ENCODE measurements at places on chromosomes 13 and 19.

DNA sequence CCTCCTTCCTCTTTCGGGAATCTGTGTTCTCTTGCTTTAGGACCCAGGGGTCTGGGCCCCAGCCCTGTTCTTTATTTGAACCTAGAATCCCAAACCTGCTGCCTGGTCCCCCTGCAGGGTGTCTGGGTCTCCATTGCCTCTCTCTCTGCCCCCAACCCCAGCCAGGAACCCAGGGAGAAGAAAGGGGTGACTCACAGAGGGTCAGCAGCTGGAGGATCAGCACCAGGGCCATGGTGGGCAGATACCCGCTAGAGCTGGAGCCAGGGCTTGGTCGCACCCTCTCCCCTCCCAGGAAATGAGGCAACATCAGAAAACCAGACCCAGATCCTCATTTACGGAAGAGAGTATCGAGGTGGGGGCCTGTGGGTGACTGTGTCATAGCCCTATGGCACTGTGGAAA, at the start of gene OSCAR:
Gene OSCAR, minus strand, starts transcription at position 243 of the 400 bp plus-strand sequence. Its CDS starts 11 bp downstream, at position 232.
- no peak for DNase-seq

DNA sequence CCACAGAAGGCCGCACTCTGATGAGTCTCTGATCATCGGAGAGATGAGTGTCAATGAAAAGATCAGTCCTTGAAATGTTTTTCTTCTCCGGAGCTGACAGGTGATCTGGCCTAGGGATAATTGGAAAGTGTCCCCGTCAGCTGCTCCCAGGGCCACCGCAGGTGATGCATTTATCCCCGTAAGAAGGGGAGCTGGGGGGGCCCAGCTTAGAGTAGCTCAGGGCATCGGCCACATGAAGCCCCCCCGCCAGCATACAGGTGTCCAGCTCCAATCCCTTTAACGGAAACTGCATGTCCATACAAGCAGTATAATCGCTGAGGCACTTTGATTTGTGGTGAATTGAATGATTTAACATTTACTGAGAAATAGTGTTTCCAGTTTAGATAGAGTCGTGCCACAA, 27.7 kb downstream of the ATP4B start:
- DNase-seq: no peak

DNA sequence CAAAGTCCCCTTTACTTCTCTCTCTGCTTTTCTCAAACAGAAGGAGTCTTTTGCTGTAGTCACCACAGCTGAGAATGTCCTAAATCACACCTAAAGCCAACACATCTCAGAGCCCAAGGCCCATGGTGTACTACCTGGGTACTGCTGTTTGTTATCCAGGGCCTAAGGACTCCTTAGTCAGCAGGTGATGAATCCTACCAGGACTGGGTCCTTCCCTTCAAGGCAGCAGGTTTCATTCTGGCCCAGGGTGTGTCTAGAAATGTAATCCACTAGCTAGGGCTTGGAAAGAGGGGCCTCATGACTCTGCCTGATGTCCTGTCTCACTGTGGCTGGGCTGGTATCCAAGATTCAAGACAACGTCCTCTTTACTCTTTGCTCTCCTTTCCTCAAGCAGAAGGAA, 36.2 kb upstream of the ENOX1 start:
- DNase-seq: no peak

GRCh38 chr13:101289764-101290163, 126.5 kb downstream of the NALCN start:
- no peak for DNase-seq

DNA sequence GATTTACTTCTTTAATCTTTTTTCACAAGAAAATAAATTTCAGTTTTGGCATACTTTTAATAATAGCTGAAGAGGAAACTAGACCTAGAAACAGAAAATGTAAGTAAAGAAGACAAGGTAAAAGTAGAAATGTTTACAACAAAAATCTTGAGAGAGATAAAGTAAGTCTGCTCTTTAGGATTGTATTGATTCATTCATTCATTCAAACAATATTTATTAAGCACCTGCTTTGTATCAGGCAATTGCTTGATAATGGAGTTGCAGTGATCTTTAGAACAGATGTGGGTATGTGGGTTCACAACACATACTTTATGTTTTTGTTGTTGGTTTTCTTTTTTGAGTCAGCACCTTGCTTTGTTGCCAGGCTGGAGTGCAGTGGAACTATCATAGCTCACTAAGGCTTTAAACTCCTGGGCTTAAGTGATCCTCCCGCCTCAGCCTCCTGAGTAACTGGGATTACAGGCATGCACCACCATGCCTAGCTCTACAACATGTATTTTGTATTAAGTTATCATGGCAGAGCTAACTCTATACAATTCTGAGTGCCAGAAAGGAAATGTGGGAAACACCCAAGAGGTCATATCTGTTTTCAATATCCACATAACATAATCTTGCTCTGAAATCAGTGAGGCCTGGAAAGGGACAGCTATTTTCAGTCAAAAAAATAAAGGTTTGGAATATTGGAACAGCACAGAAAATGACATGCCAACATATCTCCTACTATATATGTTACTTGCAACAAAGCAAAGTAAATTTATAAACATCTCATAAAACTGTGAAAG, 8.8 kb upstream of the SPART start:
- no peak for DNase-seq

DNA sequence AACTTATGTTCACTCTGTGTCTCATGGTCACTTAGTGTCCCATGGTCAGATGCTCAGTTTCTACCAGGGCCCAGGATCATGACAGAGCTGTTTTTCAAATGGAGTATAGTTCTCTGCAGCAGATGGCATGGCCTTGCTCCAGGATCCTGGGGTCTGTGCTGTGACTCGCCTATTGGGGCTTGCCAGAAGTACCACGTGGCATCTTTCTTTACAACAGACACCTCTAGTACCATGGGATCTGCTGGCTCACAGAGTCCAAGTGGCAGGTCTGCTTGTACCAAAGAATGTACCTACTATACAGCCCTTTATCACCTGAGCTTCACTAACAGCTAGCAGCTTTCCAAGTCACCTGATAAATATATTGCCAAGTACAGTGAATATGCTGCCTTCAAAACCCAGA, 6.0 kb upstream of the RNF6 start:
- no peak for DNase-seq
